ENCODE measurements at places on chromosomes 1 and 21.

- DNase-seq: no peak
Observed at GRCh38 chr1:115592264-115592663, 49.5 kb upstream of the VANGL1 start.

- no peak for DNase-seq
Observed at GRCh38 chr1:213366141-213366831, 315.2 kb downstream of the RPS6KC1 start.

DNA sequence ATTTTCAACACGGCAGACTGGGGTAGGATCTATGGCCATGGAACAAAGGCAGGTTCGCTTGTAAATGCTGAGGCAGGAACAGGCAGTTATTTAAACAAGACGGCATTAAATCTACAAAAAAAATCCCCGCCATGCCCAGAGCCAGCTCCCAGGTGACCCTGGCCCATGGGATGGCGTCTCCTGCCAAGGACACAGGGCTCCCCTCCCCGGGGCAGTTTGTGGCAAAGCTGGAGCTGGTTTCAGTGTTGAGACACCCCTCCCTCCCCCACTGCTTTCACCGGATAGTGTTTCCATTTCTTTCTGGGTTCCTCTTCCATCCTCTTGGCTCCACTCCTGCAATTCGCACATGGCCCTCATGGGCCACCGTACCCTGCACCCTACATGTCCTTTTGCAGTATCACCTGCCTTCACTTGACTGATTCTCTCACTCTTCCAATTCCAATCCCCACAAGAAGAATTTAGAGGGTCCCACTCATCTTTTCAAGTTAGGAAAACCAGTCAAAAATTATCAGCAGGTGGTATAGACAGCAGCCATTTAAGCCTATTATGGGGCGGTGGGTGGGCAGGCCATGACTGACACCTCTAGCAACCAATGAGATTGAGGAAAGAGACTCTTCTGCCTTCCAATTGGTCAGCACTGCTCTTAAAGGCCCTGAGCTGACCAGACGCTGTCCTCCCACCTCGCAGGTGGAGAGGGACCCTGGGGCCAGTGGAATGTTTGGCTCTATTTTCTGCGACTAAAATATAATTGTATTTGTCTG lies 52.0 kb downstream of the OLIG1 start:
- DNase-seq: no peak

DNA sequence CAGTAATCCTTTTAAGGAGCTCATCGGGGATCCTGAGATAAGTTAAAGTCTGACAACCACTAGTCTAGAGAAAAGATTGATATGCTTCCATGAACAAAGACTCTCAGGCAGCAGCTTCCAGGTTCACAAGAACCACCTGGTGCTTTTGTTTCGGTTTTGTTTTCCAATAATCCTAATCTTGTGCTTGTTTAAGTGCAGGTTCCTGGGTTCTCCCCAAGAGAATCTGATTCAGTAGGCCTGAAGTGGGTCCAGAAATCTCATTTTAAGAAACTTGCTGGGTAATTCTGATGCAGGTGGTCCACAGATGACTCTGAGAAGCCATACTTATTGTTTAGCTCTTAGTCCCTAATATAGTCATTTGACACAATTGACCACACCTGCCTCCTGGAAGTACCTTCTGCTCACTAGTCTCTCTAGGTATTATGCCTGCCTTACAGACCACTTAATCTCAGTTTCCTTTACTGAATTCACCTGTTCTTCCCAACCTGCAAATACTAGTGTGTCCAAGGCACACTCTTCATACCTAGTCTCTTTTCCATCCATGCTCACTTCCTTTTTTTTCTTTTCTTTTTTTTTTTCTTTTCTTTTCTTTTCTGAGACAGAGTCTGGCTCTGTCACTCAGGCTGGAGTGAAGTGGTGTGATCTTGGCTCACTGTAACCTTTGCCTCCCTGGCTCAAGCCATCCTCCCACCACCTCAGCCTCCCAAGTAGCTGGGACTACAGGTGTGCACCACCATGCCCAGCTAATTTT lies 20.5 kb upstream of the FRRS1 start:
- no peak for DNase-seq

GRCh38 chr1:51241119-51241518 lies 5.0 kb downstream of the RNF11 start:
- no peak for DNase-seq

DNA sequence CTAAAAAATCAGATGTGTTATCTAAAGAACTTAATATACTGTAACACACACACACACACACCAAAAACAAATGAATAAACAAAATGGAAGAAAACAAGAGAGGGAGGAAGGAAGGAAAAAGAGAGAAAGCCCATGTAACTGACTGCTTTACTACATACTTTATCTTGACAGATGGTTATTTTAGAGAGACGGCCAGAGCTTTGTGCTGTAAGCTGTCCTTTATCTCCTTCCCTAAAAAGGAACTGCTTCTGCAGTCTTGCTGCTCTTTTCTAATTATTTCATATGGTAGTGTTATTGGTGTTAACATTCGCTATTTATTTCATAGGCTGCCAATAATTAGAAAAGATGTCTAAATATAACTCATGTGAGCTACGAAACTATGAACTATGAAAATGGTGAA lies 1384.6 kb downstream of the MRPL39 start:
- no peak for DNase-seq

DNA sequence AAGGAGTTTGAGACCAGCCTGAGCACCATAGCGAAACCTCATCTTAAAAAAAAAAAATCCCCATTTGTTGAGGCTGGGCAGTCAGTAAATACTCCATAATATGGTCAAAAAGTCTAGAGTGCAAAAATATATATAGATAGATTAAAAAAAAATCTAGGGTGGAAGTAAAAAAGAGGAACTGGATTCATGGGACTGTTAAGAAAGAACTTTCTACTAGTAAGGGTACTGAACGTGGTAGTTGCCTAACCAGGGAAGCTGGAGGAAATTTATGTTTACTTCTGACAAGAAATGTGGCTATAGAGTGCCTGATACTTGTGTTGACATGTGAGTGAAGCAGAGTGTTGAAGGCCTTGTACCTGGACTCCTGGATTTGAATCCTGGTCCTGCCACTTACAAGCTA lies 265.9 kb upstream of the FAM78B start:
- no peak for DNase-seq

- no peak for DNase-seq
Observed at GRCh38 chr1:182596934-182597333, 7.3 kb downstream of the RGS16 start.

DNA sequence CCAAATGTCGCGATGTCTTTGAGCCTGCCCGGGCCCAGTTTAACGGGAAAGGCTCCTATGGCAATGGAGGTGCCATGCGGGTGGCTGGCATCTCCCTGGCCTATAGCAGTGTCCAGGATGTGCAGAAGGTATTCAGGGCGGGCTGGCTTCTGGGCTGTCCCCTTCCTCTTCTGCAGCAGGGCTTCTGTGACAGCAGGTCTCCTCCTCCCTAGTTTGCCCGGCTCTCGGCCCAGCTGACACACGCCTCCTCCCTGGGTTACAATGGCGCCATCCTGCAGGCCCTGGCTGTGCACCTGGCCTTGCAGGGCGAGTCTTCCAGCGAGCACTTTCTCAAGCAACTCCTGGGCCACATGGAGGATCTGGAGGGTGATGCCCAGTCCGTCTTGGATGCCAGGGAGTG lies 3.0 kb downstream of the ADPRS start:
- no peak for DNase-seq

DNA sequence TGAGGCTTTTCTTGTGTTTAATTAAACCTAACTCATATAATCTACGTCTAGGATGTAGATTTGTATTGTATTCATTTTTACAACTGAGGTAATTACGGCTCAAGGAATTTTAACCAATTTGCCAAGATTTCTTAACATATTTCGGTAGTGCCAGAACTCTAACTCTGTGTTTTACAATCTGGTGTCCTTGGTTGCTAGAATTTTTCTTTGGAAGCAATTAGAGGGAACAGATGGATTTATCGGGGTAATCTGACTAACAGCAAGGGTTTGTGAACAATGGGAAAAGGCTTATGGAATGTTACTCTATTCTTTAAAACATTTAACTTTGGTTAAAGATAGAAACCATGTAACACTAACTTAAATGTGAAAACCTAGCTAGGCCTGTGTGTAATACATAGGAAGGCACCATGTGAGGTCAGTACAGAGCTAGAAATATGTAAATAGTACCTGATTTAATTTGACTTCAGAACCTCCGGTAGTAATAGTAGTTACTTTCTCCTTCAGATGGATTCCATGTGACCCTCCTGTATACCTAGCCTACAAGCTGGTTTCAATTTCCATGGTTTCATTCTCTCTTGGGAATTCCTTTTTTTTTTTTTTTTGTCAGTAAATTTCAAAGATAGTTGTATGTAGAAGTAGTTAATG lies 1.2 kb downstream of the MTF2 start:
- DNase-seq: no peak

DNA sequence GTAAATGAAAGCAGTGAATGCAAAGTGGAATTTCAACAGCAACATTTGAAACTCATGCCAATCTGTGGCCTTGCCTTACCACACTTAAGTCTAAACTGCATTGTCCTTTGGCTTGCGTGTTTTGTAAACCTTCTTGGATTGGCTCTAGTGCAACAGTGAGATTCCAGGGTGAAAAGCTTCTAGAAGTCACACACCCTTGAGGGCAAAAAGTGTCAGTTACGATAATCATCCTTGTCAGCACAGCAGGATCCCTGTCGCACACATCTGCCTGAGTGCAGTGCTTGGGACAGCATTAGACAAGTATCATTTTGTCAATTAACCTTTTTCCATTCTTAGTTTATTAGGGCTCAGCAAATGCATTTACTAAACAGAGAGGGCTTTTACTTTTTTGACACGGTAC lies 243.4 kb upstream of the PTBP2 start:
- DNase-seq: no peak

GRCh38 chr1:235823684-235824083 lies 43.0 kb downstream of the LYST start:
- no peak for DNase-seq

GRCh38 chr1:47712596-47713299 lies 274.9 kb downstream of the FOXD2 start:
- no peak for DNase-seq

GRCh38 chr21:36707763-36708285 lies 8.9 kb downstream of the SIM2 start:
- no peak for DNase-seq

GRCh38 chr1:93605026-93605568 lies 76.5 kb downstream of the BCAR3 start:
- DNase-seq: no peak

- DNase-seq: no peak
Observed at GRCh38 chr1:156422602-156423091, 53.6 kb downstream of the RHBG start.

DNA sequence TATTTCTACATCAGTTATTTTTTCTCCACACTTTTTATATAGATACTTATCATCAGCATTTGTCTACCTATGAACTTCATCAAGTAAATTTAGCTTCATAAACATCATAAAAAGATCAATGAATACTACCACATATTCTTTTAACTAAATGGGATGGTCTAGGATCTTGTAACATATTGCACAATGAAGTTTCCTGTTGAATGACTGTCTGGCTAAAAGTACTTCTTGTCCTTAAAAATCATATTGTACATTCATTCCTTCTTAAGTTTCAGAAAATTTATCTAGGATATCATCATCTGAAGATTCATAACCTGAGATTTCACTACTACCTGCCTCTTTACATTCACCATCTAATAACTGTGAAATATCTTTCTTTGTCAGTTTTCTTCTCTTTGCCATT lies 69.0 kb downstream of the MAGI3 start:
- DNase-seq: no peak

GRCh38 chr1:84192681-84193080 lies 48.6 kb downstream of the PRKACB start:
- DNase-seq: no peak

GRCh38 chr1:67429011-67429527 lies 1.1 kb downstream of the SERBP1 start:
- DNase-seq: no peak

DNA sequence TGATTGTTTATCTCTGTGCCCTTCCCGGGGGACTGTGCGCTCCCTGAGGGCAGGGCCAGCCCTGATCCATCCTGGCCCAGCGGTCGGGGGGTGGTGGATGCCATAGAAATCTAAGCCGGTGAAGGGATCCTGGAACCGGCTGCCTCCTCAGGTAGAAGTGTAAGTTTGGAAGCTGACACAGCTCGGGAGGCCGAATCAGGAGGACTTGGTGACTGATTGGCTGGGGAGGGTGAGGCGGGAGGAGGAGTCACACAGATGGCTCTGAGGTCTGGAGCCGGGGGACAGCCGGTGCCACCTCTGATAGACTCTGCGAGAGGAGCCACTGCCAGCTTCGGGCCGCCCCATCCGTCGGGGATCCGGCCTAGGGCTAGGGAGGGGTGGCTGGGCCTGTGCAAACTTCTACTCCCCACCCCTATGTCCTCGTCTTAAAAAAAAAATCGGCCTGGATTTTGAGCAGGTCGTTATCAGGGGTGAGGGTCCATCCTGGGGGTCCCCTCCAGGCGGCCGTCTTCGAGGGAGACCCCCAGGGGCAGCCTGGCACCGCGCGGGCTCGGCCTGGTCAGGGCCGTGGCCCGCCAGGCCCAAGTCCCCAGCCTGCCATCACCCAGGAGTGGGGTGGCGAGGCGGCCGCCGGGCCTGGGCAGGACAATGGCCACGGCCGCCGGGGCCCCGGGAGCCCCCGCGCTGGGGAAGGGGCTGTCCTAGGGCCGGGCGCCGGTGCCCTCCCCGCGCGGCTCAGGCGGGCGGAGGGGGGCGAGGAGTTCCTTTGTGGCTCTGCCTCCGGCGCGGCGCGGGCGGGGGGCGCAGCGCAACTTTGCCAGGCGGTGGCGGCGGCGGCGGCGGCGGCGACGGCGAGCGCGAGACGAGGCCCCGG lies 708 bp upstream of the ZNF362 start:
- no peak for DNase-seq

DNA sequence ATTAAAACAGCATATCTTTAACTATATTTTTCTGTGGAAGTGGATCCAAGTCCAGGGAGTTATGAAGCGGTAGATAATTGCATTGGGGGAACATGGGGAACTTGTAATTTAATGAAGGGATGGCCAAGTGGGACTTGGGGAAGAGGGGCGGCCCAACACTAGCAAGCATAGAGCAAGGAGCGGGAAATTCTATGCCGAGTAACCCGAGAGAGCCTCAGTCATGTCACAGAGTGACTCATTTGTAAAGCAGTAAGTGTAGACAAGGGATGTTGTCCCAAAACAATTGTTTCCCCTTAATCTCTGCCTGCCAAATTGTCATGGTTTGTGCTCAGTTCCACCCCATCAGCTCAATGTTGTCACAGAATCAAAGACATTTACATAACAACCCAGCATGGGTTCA lies 620.1 kb downstream of the AJAP1 start:
- DNase-seq: no peak

DNA sequence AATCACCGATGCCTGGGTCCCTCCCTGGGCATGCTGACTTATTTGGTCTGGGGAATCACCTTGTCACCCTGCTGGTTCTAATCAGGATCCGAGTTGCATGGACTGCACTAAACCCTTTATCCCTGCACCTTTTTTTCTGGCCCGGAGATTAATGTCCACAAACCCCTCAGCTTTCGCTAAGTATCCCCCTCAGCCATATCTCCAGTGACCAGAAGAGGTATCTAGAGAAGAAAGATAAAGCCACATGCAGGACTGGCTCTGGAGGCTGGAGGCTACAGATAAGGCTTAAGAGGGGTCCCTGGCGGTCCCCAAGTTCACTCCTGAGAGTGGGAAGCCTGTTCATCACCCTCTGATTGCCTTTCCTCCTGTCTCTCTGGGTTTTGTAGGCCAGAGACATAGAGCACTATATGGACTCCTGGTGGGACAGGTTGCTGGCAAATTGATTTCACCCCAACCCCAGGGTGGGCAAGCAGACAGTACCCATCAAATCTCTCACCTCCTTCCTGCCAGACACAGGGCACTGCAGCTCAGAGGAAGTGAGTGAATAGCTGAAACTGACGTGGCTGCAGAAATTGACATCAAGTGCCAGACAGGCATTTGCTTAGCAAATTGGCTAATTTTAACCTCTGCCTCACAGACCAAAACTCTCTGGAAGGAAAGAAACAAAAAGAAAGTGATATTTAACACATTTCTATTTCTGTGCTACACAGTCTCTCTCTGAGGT lies 38.8 kb downstream of the HMGB4 start:
- DNase-seq: no peak
